ENCODE measurements at places on chromosomes 2 and 18. TPM values are rescaled to one million over a fixed set of nuclear protein-coding genes. Genes with fewer than 3 reads are reported as not detected.

DNA sequence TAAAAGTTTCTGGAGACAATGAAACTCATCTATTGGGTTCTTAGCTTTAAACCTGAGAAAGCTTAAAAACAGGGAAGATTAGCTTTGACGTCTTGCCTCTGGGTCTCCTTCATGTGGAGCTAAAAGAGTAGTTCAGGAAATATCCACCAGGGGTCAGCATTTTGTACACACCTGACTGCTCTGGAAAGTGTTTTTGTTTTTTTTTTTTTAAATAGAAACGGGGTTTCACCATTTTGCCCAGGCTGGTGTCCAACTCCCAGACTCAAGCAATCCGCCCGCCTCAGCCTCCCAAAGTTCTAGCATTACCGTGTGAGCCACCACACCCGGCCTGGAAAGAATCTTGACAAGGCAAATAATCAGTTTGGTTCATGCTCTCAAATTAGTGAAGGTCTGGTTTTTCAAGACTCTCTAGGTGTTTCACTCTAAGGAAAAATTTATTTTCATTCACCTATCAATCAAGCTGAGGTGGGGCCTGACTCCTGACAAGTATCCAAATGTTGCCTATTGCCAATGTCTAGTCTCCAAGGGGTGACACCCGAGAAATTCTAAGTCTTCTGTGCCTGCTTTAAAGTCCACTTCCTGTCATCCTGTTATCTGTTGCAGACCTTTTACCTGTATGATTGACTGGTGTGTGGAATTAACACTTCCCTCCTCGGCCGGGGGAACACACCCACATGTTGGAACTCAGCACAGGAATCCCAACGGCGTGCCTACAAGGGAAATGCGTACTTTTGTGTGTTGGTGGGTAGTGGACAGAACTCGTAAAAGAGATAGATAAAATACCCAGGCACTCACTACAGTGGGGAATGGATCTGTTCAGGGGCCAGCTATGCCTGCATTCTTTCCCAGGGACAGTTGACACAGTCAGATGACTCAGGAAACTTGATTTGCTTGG lies 11.3 kb downstream of the IL1RN start:
- peak; percentile 46 for ATAC-seq

GRCh38 chr2:95300450-95300849 lies 3.3 kb downstream of the KCNIP3 start:
- ATAC-seq: peak; percentile 19

SKOR2 gene
- not detected for total RNA-seq

FAM237A gene
- total RNA-seq: not detected

TRIM43 gene
- total RNA-seq: not detected

DNA sequence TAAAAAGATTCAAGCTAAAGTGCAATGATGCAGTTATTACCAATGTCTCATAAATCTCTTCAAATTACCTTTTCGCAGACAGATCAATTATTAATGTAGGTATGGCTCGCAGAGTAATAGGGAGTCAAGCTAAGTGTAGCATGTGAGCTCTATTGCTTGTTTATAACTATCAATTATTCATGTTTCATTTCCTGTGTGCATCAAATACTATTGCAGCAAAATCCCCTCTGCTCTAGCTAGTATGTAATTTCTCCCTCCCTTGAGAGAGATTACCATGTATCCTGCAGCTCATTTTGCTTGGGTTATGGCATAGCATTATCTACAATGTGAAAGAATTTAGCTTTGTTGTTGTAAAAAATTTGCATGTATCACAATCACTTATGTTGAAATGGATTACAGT lies 65.6 kb upstream of the SCN1A start:
- no peak for ATAC-seq

RPIA gene
- total RNA-seq: 9.5 TPM

- no peak for ATAC-seq
Observed at GRCh38 chr18:51643483-51643882, 446.0 kb upstream of the MEX3C start.

COL4A4 gene
- total RNA-seq: 0.24 TPM

TMEM169 gene
- total RNA-seq: 0.04 TPM

GRCh38 chr2:161090411-161090810 lies 69.8 kb upstream of the TANK start:
- no peak for ATAC-seq

GRCh38 chr18:45439851-45440645 lies 175.2 kb upstream of the SLC14A2 start:
- ATAC-seq: no peak

- no peak for ATAC-seq
Observed at GRCh38 chr2:189116979-189117378, 62.6 kb downstream of the COL5A2 start.

TMEM198 gene
- 1.2 TPM for total RNA-seq

CTAGE1 gene
- not detected for total RNA-seq

DNA sequence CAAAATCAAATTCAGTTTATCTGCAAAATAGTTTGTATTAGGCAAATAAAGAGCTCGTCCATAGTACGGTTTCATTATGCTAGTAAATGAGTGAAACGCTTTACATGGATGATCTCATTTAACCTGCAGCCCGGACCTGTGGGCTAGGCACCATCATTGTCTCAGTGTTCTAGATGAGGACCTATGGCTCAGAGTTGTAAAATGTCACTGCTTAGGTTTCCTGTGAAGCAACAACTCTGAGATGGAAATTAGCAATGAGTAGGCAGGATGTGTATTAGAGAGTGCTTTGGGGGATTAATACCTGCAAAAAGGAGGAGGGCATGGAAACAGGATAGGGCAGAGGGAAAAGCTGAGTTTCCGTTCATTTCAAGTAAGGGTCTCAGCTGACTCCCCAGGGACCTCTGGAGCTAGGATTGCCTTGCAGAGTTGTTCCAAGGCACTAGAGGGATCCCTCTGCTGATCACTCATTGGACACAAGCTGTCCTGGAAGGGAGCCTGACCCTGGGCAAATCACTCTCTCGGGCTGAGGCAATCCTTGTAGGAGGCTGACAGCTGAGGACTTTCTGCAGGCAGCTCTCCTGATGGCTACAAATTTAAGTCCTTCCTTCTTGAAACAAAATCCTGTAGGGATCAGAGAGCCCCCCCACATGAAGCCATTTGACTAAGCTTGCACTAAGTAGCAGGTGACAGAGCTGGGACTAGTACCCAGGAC lies 58.8 kb upstream of the SIX2 start:
- no peak for ATAC-seq

- no peak for ATAC-seq
Observed at GRCh38 chr2:28688818-28689217, 62.8 kb upstream of the PPP1CB start.

GAREM1 gene
- 22.9 TPM for total RNA-seq

GRCh38 chr2:131103165-131103564 lies 2.0 kb upstream of the PLEKHB2 start:
- no peak for ATAC-seq

DYNAP gene
- total RNA-seq: 26.2 TPM

- no peak for ATAC-seq
Observed at GRCh38 chr18:29160170-29160569, 983.2 kb upstream of the CDH2 start.

DNA sequence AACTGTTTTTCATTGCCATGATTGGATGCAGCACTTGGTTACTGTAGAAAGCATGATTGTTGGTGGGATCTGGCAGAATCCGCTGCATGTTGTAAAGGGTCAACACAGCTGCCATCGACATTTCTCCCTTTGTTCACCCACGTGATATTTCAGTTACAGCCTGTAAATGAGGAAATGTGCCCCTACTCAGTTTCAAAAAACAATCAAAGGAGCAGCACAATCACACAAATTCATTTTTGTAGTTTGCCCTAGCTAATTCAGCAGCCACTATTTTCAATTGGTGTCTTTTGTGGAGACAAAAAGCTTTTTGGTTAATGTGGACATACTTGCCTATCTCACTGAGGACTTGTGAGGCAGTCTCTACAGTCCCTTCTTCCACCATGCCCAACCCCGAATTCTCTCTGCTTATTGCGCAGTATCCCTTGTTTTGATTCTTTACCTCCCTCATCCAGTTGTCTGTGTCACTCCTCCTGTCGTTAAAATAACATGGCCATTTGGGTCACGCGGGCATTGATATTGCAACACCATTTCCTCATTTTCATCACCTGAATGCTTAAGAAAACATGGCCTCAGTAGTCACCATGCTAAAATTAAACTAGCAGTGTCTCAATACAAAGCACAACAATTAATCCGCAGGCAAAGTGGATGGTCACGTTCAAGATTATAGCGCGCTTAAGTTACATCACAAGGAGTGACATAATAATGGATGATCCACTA lies 6.4 kb upstream of the PROC start:
- no peak for ATAC-seq

- peak; percentile 44 for ATAC-seq
Observed at GRCh38 chr2:36356298-36356989, 866 bp downstream of the CRIM1 start.

DNA sequence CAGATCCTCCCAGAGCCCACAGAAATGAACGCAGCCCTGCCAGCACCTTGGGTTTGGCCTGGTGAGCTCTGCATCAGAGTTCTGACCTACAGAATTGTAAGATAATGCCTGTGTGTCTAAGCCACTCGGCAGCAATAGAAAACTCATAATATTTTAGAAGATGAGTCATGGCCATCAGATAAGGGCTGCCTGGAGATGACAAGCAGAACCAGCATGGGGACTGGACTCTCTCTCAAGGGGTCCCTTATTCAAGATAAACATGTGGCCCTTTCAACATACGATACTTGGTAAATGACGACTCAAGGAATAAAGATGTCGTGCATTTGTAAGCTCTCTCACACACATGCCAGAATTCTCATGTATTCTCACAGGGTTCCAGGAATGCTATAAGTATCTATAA lies 8.5 kb upstream of the AGAP1 start:
- no peak for ATAC-seq

SCYGR4 gene
- not detected for total RNA-seq

OXER1 gene
- 0.40 TPM for total RNA-seq

- no peak for ATAC-seq
Observed at GRCh38 chr2:88601286-88601685, 26.0 kb downstream of the EIF2AK3 start.
